Activated CD4-positive, alpha-beta T cell treated with anti-CD3 and anti-CD28 coated beads, Interleukin-10, Interleukin-2, amounts not matched to agents 100 ng/mL and 50 ng/mL, durations not matched to agents 16 hours and 8 hours (primary cell): ENCODE measurements at places on chromosomes 1 and 21.
A peak's percentile ranks its signal among the peaks of the same experiment; 100 is the strongest.

- no peak for DNase-seq
Measured at GRCh38 chr1:173417563-173417962, 59.6 kb upstream of the PRDX6 start.

DNA sequence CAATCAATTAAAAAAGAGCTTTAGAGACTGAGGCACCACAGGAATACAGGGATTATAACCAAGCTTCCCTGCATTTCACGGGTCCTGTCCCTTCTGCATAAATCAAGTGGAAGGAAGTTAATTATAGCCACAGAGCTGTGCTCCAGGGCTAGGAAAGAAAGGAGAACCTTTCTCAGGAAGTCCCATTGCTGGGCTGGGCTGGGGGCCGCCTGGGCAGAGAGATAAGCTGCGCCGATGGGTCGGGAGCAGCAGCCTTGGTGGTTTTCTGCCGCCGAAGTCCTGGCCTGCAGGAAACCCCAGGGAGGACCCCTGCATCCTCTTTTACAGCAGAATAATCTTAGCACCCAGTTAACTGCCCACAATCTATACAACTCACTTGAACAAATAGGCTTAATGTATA is 12.6 kb upstream of the CD34 start:
- DNase-seq: no peak

- peak; percentile 47 for DNase-seq
Measured at GRCh38 chr1:169708647-169709046, 2.8 kb downstream of the SELL start.

DNA sequence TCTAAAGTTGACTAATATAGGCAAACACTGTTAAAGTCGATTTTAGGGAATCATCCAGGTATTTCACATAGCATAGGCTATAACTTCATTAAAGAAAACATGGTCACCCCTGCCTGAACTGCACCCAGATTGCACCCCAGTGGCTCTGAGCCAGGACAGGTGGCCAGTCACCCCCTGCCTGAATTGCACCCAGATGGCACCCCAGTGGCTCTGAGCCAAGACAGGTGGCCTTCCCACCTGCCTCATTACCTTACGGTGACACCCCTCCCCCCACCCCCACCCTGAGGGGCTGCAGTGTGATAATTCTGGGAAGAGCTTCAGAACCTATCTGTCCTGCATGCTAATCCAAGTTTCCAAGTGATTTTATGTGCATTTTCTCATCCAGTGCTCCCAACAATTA is 78.9 kb downstream of the DSCAM start:
- DNase-seq: no peak

GRCh38 chr1:10965546-10966226 is 46.8 kb upstream of the TARDBP start:
- DNase-seq: peak; percentile 39

DNA sequence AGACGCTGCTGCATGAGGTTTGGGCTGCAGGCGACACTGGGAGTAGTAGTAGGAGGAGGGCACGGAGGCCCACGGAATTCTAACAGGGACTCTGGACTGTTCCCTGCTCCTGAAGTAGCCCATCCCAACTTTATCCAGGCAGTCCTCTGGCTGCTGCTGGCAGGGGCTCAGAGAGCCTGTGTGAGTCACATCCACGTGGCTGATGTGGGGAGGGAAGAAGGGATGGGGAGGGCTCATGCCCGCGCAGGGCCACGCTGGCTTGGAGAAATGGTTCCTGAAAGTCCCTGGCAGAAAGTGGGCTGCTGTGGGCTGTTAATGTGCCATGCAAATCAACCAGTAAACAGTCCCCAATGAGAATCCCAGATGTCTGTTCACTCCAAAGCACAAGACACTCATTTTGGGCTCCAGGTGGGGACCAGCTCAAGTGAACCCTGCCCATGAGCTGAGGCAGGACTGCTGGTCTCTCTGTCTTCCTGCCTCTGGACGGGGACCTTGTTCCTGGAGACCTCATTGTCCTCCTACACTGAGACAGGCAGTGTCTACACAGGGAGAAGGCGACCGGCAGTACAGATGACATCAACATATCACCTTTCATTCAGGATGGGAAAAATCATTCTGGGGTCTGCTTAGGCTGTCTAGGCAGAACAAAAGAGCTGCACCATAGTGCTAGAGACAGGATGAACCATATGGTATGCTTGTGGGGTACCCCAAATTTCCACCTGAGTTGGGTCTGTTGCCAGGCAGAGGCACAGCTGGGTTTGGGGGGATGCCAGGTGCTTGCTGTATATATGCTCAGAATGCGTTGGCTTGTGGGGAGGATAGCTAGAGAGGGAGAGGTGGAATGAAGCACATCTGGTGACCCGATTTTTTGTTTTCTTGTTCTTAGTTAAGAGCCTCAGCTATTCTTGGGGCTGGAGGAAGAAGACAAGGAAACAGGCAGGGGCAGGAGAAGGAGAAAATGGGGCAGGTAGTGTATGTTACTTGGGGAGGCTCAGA is 57.9 kb upstream of the FMOD start:
- DNase-seq: no peak

- DNase-seq: peak; percentile 59
Measured at GRCh38 chr1:207579436-207579799, 65.5 kb upstream of the CR1L start.

DNA sequence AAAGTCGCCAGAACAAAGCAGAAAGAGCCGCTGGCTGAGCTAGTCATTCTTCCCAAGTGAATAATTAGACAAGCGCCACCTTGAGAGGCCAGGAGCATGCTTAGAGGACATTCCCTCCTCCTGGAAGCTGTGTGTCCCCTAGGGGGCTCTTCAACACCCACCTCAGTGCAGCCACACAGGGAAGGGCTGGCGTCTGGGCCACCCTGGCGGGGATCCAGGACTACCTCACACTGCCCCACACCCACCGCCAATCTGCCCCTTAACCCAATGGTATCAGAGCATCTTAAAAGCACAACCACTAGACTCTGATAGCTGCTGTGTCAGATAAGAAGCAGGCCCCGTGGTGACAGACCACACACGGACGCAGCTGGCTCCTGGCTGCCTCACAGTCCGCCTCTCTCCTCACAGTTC is 24.9 kb downstream of the SETD4 start:
- DNase-seq: no peak

GRCh38 chr1:117857418-117857817 is 72.0 kb downstream of the GDAP2 start:
- no peak for DNase-seq

DNA sequence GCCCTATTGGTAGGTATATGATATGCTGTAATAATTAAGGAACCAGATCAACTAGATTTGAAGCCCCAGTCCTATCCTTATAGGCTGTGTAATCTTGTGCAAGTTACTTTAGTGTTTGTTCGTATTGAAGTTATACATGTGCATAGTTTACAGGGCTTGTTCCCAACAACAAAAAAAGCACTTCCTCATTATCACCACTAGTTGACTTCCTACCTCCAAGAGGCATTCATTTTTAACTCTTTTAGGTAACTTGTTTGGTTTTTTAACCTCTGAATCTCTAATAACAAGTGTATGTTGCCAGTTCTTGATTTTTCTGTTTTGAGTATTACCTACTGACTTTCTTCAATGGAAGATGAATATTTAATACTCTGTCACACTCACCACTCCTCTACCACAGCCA is 71.9 kb downstream of the ST3GAL3 start:
- no peak for DNase-seq

- DNase-seq: no peak
Measured at GRCh38 chr1:197224160-197224559, 43.9 kb upstream of the CRB1 start.

GRCh38 chr21:35603494-35603893 is 456.8 kb downstream of the SETD4 start:
- no peak for DNase-seq

DNA sequence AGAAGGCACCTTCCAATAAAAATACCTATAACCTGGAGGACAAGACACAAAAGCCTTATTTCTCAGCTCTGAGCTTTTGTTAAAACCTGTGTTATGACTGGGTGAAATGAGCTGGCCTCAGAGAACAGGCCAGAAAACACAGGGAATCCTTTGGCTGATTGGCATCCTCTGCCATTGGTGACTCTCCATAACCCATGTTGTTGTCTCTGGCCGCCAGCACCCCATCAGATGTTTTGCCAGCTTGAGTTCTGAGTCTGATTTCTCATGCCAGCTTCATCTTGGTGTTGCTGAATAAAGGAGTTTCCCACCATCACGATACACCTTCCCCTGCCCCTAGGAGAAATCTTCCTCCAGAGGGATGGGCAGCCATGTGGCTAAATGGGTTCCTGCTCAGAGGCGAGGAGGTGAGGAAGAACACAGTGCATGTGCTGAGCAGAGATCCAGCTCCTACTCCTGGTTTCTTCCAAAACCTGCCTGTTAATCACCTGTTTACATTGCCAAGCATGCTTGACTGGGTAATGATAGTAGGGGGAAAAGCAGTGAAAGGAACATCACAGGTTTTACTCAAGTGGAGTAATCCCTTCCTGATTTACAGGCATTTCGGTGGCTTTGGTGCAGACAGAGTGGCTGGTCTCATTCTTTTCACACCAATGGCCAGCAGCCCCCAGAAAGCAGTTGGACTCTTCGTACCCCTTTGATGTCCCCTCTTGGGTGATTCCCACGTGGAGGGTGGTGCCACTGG is 109.8 kb downstream of the ROR1 start:
- DNase-seq: no peak

GRCh38 chr1:183770816-183771128 is 34.1 kb upstream of the RGL1 start:
- DNase-seq: no peak

GRCh38 chr1:164772635-164773034 is 213.7 kb downstream of the PBX1 start:
- peak; percentile 52 for DNase-seq

DNA sequence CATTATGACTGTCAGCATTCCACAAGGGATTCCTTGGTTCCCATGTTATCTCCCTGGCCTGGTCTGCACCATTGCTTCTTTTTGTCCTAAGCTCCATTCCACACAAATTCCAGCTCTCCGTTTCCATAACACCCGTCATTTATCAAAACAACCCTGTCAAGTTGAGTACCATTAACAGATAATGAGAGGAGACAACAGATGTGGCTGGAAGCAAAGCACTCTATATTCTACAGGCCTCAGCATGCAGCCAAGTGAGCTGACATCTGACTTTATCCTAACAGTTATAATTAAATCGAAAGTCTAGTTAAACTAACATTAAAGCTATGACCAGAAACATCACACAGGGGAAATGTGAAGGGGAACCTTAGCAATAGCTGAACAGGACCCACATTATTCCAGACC is 110.4 kb downstream of the RERE start:
- no peak for DNase-seq

DNA sequence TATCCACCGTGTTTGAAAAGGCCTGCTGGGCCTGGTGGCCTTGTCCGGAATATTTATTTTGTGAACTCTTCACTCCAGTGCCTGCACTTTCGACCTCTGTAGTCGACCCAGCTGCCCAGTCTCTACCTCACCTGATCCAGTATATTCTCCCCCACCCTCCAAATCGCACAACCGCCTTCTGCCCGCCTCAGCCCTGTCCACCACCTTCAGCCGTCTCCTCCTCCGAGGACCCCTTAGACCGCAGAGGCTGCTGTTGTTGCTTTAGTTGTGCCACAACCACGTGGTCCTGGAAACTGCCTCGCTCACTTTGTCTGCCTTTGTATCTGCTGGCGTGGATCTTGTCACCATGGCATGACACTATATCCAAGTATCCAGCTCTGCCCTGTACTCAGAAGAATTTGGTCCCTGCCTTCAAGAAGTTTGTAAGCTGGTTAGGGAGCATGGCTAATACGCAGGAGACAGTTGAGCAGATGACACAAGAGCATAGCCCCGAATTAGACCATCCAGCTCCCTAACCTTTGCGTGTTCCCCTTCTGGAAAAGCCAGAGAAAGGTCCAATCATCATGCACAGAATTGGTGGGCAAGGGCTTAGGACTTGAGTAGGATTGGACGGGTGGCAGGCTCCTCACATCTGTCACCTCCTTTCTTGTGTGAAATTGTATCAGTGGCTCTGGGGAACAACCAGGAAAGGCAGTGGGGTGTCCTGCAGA is 1.5 kb downstream of the PHGDH start:
- DNase-seq: no peak

DNA sequence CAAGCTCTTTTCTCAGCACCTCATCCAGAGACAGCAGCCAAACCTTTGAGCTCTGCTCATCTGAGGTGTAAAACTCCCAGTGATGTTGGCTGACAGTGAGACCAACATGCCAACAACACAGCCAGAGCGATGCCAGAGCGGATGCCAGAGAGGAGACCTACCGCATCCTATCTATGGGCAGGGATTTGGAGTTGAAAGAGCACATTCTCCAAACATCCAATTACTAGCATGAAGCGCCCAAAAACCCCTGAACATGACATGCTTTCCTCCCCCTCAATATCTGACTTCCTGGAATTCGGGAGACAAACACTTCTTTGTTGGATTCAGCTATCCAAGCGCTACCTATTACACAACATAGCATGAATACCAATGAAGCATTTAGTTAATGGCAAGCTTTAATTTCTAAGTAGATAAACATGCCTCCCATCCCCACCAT is 23.1 kb upstream of the PAXBP1 start:
- DNase-seq: no peak

- peak; percentile 42 for DNase-seq
Measured at GRCh38 chr21:45981151-45982091, at the start of gene COL6A1. Gene COL6A1 (plus strand): TSS chr21:45981770. CDS start chr21:45981851, 81 bp downstream.

GRCh38 chr1:9927259-9927658 is 15.9 kb downstream of the LZIC start:
- no peak for DNase-seq

GRCh38 chr1:156858959-156859522 is at the start of gene INSRR:
Gene INSRR (minus strand): TSS chr1:156859117. CDS start chr1:156858621, 496 bp downstream.
- DNase-seq: no peak

GRCh38 chr1:36583980-36584782 is 101.5 kb upstream of the CSF3R start:
- no peak for DNase-seq

GRCh38 chr21:27301220-27301619 is 334.3 kb upstream of the ADAMTS5 start:
- DNase-seq: no peak

GRCh38 chr1:18927082-18927653 is 24.8 kb upstream of the ALDH4A1 start:
- DNase-seq: peak; percentile 70

DNA sequence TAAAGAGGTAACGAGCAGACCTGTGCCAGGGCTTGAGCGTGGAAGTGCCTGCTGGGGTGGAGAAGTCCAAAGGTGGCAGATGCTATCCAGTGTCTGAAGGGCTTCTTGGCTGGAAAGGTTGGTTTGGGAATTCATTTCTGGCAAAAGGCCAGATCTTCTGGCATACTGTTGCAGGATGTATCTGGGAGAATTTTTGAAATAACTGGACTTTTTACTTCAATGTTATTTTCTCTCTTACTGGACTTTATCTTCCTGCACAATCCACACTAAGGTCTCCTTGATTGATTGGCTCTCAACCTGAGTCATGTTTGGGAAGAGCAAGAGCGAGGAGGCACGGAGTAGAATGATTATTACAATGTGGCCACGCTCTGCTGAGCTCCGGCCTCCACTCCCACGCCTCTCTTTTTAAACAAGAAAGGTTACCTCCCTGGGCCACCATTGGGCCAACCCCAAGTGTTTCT is 278.4 kb downstream of the TM2D1 start:
- no peak for DNase-seq

- no peak for DNase-seq
Measured at GRCh38 chr1:197027359-197027758, 39.7 kb downstream of the F13B start.

- no peak for DNase-seq
Measured at GRCh38 chr1:106727171-106727570, 329.3 kb upstream of the PRMT6 start.
